Stimulated activated CD4-positive, alpha-beta T cell treated with anti-CD3 and anti-CD28 coated beads, TNF-alpha, amount 100 ng/mL, for 1 hour (primary cell): ENCODE measurements at places on chromosomes 7 and 10.

GRCh38 chr10:17622061-17622460, 4.9 kb upstream of the HACD1 start:
- DNase-seq: no peak

DNA sequence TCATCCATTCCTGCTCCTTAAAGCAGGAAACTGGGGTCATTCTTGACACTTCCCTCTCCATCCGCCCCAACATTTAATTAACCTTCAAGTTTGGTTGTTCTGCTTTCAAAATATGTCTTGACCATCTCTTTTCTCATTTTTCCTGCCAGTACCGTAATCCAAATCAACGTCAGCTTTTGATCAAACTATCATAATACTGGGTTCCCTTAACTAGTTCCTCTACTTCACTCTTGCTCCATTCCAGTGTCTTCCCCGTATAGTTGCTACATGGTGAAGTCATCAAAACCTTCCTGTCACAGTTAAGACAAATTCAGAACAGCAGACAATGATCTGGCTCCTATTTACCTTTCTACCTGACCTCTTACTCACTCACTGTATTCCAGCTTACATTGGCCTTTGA, 6.6 kb upstream of the KLF14 start:
- no peak for DNase-seq

DNA sequence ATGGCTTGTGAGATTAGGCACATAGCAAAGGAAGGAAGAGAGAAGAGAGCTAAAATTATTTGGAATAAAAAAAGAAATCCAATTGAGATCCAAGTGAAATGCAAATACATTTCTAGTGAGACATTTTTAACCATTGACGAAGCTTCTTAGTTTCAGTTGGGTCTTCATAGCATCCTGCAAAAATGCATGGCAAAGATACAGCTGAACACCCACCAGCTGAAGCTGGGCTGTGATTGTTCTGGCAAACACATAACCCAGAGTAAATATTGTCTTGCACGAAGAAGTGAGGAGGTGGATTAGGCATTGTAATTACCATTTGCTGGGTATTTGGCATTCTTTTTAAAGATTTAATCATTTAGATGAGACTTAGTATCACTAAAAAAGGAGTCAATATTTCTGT, 409.4 kb downstream of the GRM8 start:
- DNase-seq: no peak

DNA sequence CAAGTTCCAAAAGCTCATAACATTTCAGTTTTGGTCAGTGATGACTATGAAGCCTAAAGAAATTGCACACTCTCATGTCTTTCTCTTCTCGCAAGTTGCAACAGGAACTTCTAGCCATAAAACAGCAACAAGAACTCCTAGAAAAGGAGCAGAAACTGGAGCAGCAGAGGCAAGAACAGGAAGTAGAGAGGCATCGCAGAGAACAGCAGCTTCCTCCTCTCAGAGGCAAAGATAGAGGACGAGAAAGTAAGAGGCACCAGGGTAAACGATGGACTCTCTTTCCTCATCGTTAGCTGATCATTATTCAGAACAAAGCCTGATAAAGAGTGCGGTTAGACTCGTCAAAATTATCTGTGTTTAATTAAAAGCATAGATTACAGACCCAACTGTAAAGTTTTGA, 94.7 kb downstream of the HDAC9 start:
- no peak for DNase-seq

DNA sequence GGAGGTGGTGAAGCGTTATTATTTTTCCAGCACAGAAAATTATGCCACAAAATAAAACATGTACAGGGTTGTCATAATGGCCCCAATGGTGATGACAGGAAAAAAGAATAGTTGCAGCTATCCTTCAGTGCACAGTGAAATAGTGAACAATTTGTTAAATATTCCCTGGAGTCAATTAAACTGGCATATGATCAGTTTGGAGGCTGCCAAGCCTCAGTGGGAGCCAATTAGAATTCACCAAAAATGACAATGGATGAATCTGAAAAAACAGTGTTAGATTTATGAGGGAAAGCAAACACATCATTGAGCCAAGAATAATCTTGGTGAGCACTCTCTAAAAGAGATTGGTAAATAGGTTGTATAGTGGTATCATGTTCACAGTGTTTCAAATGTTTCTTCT, 146.3 kb downstream of the OTUD1 start:
- DNase-seq: no peak
